ENCODE measurements at places on chromosomes 3 and 15. TPM values are rescaled to one million over a fixed set of nuclear protein-coding genes. Genes with fewer than 3 reads are reported as not detected.

FHIT gene
- total RNA-seq: 11.0 TPM

APBA2 gene
- total RNA-seq: 0.48 TPM

FBXL2 gene
- 2.0 TPM for total RNA-seq

SPG11 gene
- total RNA-seq: 34.2 TPM

DNA sequence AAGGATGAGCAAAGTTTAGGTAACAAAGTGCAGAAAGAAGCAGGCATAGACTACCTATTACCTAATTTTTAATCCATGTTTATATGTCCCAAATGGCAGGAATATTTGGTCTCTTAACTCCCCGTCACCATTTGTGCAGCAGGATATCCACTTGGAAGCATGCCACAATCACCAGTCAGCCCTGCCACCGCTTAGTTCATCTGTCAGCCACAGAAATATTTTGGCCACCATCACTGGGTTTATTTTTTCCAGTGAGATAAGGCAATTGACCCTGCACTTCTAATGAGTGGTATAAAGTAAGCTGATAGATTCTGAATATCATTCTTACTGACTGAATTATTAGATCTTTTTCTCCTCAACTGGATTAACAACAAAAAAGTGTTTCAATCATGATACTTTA is 152.9 kb upstream of the SOX2 start:
- DNase-seq: no peak

All from right atrium auricular region (tissue), 2 donors.